ENCODE measurements at places on chromosomes 16 and 17.

GRCh38 chr16:3999479-4000325 is 116.5 kb downstream of the ADCY9 start:
- no peak for DNase-seq

GRCh38 chr16:72021043-72021442 is 12.5 kb downstream of the DHODH start:
- no peak for DNase-seq

DNA sequence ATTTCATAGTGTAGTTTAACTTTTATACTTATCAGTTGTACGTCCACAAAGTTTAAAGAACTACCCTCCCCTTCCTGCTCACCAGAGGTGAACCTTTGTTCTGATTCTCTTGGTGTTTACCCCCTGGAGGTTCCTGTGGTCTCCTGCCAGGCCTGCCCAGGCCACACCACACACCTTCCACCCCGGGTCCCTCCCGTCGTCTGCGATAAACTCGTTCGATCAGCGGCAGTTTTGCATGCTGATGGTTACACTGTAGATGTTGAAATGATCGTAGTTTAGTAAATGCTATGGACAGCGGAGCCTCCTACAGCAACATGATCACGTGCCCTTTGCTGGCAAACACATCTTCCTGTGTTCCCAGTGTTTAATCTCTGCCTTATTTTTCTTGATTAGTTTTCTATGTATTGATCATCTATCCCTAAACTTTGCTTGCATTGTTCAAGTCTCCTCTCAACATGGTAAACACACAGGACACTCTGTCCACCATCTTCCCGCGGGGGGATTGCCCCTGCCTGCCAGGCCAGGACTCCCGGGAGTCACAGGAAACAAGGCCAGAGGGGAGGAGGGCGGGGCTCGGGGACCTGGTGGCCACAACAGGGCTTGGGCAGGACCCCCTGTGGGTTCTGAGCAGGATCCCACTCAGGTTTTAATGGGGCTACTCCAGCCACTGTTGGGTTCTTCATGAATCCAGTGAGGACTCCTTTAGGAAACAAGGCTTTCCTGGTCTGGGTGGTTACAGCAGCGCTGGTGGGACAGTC is 2.8 kb upstream of the ACSF3 start:
- no peak for DNase-seq

GRCh38 chr16:68215302-68215701 is 20.6 kb downstream of the ESRP2 start:
- no peak for DNase-seq

- DNase-seq, result no peak
These were observed 100.0 kb upstream of the ZNF469 start for GRCh38 chr16:88282564-88283395.

DNA sequence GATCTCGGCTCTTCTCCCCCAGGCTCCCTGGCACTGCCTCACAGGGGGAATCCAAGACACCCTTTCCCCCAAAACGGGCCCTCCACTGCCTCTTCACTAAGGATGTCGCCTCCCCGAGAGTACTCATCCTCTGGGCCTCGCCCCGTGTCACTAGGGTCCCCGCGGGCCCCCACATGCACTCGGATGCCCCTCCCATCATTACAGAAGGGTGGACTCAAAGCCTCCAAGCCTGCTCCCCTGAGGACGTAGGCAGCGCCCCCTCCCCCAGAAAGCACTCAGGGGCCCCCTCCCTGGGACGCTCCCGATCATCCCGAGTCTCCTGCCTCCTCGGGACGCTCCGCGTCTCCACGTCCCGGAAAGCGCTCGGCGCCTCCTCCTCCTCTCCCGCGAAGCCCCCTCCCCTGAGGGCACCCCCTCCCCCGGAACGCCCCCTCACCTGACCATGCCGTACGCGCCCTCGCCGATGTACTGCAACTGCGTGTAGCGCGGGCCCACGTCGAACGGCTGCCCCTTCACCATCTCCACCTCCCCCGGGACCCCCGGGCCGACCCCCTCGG is 338 bp downstream of the MAPK3 start:
- DNase-seq, result no peak

DNA sequence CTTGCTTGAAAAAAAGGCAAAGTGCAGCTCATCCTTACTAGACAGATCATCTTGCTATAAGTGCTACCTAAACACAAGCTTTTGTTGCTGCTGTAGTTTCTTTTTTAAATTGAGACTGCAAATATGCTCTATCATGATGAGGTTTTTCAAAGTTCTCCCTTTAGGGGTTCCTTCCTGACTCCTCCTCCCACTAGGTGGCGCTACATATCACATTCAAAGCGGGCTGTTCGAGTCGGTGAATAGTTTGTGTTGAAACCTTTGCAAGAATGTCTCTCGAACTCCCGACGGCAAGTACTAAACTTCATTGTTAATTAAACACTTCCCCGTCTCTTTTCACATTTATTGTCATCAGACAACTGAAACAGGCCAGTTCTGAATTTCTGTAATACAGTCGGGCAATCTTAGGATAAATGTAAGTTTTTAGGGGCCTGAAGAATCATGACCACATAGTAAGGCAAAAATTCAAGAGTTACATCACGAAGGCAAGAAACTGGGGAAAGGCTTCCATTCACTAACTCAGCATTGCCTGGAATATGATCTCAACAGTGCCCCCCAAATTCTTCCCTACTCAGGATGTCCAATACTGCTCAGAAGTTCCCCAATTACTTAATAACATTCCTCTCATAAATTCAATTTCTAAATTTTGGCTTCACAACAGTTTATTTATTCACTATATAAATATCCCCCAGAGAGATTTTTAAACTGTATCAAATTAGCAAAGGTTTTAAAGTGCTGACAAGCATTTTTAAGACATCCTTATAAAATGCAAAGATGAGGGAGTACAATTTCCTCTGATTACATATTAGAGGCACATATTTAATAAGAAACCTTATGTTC is 6.7 kb downstream of the HS3ST3A1 start:
- peak; percentile 84 for DNase-seq
